ENCODE measurements at places on chromosomes 2 and 18.

- DNase-seq: no peak
Observed at GRCh38 chr2:52343706-52344266, 1311.9 kb upstream of the NRXN1 start.

- no peak for DNase-seq
Observed at GRCh38 chr2:121776361-121776760, 20.9 kb downstream of the TSN start.

DNA sequence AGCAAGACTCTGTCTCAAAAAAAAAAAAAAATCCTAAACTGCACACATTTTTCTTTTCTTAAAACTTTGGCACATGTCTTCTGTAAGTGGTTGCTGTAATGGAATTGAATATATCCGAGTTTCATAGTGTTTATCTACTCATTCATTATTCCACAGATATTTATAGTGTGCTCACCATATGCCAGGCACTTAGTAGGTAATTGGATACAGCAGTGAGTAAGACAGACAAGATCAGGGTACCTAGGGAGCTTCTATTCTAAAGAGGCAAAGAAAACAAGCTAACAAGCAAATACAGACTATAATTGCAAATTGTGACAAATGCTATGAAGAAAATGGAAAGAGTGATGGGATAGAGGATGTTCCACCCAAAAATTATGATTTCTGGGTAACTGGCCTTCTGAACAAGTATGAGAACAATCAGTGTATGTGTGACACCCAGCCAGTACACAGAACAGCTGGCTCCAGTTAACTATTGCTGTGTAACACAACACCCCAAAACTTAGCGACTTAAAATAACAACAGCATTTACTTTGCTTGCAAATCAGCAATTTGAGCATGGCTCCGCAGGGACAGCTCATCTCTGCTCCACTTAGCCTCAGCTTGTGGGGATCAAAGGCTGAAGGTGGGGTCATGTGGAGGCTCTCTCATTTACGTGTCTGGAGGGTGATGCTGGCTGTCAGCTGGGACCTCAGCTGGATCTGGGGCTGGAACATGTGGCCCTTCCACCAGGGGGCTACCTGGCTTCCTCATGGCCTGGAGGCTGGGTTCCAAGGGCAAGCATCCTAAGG, 224.9 kb downstream of the INSIG2 start:
- DNase-seq: no peak

GRCh38 chr18:75422341-75422910, 5.1 kb downstream of the SMIM21 start:
- DNase-seq: no peak

- no peak for DNase-seq
Observed at GRCh38 chr18:6943143-6943542, 174.5 kb downstream of the LAMA1 start.

DNA sequence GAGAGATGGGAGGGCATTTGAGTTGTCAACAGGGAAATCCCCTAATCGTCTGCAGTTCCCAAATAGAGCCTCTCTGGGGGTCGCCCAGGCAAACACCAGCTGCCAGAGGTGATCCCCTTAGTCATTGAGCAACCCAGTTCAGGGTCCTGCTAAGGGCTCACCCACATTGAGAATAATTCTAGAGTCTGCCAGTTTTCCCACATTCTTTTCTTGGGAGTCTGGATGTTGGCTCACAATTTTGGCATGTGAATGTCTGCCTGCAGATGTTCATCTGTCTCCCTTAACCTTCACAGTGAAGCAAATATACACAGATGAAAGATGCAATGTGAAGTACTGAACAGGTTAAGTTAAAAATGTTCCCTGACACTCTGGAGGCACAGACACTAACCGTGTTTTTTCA, 11.4 kb upstream of the SMIM21 start:
- no peak for DNase-seq

- no peak for DNase-seq
Observed at GRCh38 chr2:119638685-119639554, 40.1 kb upstream of the TMEM177 start.

All from GM13977 (cell line).